ENCODE measurements at places on chromosomes 13 and 19.

GRCh38 chr13:40589285-40590109 is 76.9 kb downstream of the FOXO1 start:
- DNase-seq: no peak

DNA sequence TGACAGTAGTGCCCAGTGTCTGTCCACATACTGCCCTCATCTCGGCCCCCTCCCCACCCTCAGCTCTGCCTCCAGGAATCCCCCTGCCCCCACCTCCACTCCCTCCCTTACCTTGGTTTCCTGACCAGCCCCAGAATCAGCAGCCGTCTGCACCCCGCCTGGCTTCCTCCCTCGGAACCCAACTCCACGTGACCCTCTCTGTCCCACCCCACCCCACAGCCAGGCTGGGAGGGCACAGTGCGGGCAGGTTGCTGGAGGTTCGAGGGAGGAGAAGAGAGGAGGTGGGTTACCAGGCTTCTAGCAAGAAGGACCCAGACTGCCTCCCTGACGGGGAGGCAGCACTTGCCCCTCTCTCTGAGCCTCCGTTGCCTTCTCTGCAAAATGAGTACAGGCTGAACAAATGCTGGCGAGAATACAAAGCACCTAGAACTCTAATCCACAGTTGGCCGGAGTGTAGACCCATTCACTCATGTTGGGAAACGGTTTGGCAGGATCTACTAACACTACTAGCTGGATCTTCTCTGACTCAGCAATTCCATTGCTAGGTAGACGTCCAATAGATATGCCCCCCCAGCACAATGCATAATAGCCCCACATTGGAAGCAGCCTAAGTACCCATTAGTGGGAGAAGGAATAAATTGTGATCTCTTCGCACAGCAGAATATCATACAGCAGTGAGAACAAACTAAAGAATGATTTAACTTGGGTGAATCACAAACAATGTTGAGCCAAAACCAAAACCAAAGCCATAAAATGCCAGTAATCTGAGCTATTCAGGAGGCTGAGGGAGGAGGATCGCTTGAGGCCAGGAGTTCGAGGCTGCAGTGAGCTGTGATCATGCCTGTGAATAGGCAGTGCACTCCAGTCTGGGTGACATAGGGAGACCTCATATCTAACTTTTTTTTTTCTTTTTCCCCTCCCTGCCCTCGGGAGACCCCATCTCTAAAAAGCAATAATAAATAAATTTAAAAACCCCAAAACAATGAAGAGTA is at the start of gene RASAL3:
RASAL3 (minus strand) TSS at position 151 of the 992 bp plus-strand sequence. CDS start 186 bp downstream, outside the sequence.
- no peak for DNase-seq

GRCh38 chr13:87123987-87124784 is 547.0 kb upstream of the SLITRK5 start:
- peak; percentile 3 for DNase-seq

- no peak for DNase-seq
Measured at GRCh38 chr13:94557684-94558235, 38.2 kb downstream of the TGDS start.

GRCh38 chr13:25764378-25764777 is 287.4 kb downstream of the SHISA2 start:
- no peak for DNase-seq

GRCh38 chr19:16052353-16052752 is 23.9 kb upstream of the TPM4 start:
- DNase-seq: no peak

DNA sequence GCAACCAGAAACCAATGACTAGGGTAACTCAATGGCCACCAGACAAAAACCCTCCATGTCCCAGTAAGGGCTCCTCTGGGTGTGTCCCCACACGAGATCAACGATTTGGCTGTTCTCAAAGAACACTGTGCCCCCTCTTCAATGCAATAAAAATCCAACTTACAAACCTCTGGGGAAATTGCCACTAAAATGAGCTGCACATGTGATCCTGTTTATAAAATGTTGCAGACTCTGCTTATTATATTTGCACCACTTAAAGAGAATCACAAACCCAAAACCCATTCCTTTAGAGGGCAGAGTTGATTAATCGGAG is 80.5 kb downstream of the STK24 start:
- DNase-seq: no peak

DNA sequence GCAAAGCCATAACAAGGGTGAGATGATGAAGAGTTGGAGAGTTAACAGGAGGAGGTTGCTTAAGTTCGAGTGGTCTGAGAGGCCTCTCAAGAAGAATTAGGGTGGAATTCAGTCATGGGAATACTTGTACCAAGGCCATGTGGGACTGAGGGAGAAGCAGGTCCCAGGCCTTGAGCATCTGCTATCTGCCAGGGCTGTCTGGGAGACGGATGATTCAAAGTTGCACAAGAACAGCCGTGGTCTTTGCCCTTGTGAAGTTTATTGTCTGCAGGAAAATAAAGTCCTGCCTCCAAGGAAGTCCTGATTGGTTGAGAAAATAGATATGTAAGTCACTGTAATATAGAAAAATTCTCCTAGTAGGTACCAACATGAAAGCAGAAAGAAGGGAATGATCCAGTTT is 178.8 kb upstream of the RFC3 start:
- no peak for DNase-seq

- no peak for DNase-seq
Measured at GRCh38 chr19:30449078-30449590, 77.0 kb downstream of the ZNF536 start.

DNA sequence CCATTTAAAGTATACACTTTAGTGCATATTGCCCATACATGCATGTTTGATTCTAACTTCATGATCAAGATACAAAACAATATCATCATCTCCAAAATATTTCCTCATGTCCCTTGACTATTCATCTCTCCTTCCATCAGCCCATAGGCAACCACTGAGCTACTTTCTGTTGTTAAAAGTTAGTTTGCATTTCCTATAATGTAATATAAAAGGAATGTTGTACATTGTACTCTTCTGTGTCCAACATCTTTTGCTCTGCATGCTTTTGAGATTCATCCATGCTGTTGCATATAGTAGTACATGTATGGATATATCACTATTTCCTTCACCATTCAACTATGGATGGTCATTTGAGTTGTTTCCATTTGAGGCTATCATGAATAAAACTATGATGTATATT is 74.7 kb downstream of the ITGBL1 start:
- DNase-seq: no peak

GRCh38 chr13:33978653-33979052 is 160.7 kb downstream of the RFC3 start:
- no peak for DNase-seq

- no peak for DNase-seq
Measured at GRCh38 chr13:41470196-41470595, 12.8 kb downstream of the RGCC start.

DNA sequence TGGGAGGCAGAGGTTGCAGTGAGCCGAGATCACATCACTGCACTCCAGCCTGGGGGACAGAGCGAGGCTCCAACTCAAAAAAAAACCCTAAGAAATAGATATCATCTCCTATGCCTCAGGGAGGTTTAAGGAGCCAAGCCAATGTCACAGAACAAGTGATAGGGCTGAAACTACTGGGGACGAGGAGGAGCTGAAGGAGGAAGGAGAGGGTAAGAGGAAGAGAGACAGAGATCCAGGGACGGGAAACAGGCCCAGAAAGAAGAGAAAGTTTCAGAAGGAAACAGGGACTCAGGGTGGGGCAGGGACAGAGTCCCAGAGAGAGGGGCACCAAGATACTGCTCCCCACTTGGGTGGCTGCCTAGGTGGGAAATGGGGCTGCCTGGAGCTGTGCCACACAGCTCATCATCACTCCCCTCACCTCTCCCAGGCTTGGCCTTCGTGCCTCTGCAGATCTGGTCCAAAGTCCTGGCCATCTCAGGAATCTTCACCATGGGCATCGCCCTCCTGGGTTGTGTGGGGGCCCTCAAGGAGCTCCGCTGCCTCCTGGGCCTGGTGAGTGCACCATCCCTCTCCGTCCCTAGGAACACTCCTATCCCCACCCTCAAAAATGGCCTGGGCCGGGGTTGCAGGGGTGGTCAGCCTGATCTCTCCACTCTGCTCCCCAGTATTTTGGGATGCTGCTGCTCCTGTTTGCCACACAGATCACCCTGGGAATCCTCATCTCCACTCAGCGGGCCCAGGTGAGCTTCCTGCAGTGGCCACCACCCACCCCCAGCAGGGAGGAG is 1.5 kb downstream of the CD37 start:
- DNase-seq: no peak

- no peak for DNase-seq
Measured at GRCh38 chr19:18898081-18898606, 2.2 kb upstream of the CERS1 start.

DNA sequence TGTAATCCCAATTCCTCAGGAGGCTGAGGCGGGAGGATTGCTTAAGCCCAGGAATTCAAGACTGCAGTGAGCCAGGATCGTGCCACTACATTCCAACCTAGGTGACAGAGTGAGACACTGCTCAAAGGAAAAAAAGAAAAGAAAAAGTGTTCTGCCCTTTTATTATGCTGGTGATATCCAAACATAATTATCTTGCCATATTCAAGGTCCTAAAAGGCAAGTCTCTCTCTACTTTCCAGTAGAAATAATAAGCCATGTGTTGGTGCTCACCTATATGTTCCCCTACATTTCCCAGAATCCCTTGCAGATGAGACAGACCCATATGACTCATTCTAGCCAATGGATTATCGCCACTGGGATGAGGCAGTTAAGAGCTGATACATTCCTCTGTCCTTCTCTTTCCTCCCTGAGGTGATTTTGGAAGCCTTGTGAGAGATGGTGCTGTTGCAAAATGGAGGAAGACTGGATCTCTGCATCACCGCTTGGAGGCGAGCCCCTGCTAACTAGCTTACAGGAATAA is 58.3 kb upstream of the MRI1 start:
- no peak for DNase-seq

GRCh38 chr19:1955171-1956121 is 14.5 kb downstream of the CSNK1G2 start:
- no peak for DNase-seq

DNA sequence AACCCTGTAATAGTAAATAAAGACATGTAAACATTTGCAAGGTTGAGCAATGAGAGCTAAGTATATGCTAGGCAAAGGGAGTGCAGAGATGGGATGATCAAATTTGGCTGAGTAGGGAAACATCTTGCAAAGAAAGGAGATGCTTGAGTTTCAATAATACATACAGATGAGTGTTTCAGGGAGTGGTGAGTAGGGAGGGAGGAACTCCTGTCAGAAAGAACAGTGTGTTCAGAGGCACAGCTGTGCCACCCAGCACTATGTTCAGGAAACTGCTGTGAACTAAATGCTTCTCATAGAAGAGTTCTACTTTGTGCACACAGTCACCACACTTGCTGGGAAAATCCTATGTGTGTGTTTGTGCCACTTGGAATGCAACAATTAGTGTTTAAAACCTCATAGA is 1077.1 kb downstream of the UQCRFS1 start:
- DNase-seq: no peak

GRCh38 chr13:45448965-45449559 is 15.7 kb upstream of the COG3 start:
- DNase-seq: no peak

Measured in right kidney (tissue), 9 donors.